ENCODE measurements at places on chromosomes 6 and 20. TPM values are rescaled to one million over a fixed set of nuclear protein-coding genes. Genes with fewer than 3 reads are reported as not detected.

GRCh38 chr6:146968041-146968760, 236.0 kb upstream of the STXBP5 start:
- no peak overlapping the region for H3K27ac ChIP-seq
- DNase-seq, result peak; percentile 90
- H3K36me3 ChIP-seq, result no peaks in the 10 kb centered on the region

GRCh38 chr6:43716099-43716498, 28.5 kb upstream of the MRPS18A start:
- H3K27me3 ChIP-seq, result peaks cover 4% of the 10 kb centered on the region
- no peak overlapping the region for H3K27ac ChIP-seq
- DNase-seq, result peak; percentile 58

DNA sequence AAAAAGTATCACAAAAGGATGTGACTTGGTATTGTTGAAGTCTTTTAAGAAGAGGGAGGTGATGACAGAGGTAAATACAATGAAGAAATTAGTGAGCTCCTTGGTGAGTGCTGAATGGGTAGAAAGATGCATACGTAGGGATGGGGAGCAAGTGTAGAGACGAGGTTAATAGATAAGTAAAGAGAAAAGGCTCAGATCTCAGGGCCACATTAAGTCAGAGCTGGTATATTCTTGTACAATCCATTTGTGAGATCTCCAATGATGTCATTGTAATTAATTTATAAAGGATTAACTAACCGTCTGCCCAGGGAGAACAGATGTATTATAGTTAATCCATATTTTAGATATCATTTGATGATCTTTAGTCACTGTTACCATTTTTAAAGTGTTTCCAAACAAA, 43.4 kb downstream of the SMPDL3A start:
- DNase-seq, result no peak
- peaks cover 3% of the 10 kb centered on the region for H3K27me3 ChIP-seq
- no peak overlapping the region for H3K4me3 ChIP-seq
- no peaks in the 10 kb centered on the region for H3K36me3 ChIP-seq
- H3K4me1 ChIP-seq, result no peaks in the 10 kb centered on the region
- no peak overlapping the region for H3K27ac ChIP-seq

Gene PIGT
- total RNA-seq, result 26.2 TPM

DNA sequence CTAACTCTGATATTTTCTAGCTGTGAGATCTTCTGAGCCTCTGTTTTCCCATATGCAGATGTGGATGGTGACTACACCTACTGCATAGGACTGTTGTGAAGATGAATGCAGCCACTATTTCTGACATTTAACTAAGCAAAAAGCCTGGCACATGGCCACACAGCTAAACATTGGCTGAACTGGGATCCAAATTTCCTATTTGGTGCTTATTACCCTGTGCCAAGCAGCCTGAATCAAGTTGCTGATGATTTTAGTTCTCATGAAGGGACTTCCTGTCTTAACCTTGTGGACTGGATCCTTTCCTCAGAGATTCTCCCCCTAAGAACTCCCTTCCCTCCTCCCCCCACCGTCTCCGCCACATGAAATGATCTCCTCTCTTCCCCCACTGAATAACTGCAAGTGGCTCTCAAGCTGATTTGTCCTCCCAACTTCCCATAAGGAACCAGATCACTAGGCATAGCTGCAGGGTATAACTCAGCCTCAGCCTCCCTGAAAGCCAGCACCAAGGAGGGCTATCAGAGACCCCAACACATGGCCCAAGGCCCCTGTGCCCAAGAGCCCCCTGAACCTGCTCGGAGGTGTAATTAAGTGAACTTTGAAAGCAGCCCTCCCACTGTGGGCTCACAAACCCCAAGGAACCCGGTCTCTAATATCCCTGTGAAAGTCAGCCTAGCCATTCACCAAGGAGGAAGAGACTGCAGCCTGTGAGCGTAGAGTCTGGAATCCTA, 55.7 kb downstream of the MAFB start:
- H3K4me3 ChIP-seq, result no peak overlapping the region
- H3K4me1 ChIP-seq, result no peaks in the 10 kb centered on the region
- no peak for DNase-seq
- no peaks in the 10 kb centered on the region for H3K36me3 ChIP-seq

GRCh38 chr20:38363004-38363747, 16.9 kb downstream of the LBP start:
- H3K4me1 ChIP-seq, result no peaks in the 10 kb centered on the region
- no peak overlapping the region for H3K27ac ChIP-seq
- H3K36me3 ChIP-seq, result no peaks in the 10 kb centered on the region
- no peak for DNase-seq
- no peak overlapping the region for H3K4me3 ChIP-seq

Gene SSTR4
- not detected for total RNA-seq

Gene NKX2-2
- not detected for total RNA-seq

Measured in fibroblast of lung (primary cell).